Peyer's patch (tissue), 4 donors: ENCODE measurements at places on chromosomes 4 and X. TPM values are rescaled to one million over a fixed set of nuclear protein-coding genes. Genes with fewer than 3 reads are reported as not detected.
A peak's percentile ranks its signal among the peaks of the same experiment; 100 is the strongest.

- no peak overlapping the region for H3K27ac ChIP-seq
- no peaks in the 10 kb centered on the region for H3K4me1 ChIP-seq
- H3K4me3 ChIP-seq = no peak overlapping the region
- no peaks in the 10 kb centered on the region for H3K27me3 ChIP-seq
Measured at GRCh38 chr4:149645790-149646189, 169.9 kb downstream of the IQCM start.

DNA sequence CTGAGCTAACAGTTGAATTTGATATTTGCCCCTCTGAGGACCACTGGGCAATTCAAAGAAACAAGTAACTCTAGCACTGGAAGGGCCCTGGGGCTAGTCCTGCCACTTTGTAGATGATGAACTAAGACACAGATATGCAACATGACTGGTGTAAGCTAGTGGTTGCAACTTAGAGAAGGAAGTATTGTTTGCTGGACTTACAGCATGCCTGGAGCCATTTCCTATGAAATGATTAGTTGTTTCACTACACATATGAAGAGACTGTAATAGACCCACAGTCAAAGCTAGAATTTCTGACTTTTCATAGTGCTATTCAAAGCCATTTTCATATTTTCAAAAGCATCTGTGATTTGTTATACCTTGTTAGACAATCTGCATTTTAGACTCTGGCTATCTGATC is 96.2 kb downstream of the TSPAN7 start:
- no peaks in the 10 kb centered on the region for H3K4me1 ChIP-seq
- H3K27me3 ChIP-seq = no peaks in the 10 kb centered on the region
- DNase-seq = no peak
- H3K27ac ChIP-seq = no peak overlapping the region
- H3K36me3 ChIP-seq = no peaks in the 10 kb centered on the region

DNA sequence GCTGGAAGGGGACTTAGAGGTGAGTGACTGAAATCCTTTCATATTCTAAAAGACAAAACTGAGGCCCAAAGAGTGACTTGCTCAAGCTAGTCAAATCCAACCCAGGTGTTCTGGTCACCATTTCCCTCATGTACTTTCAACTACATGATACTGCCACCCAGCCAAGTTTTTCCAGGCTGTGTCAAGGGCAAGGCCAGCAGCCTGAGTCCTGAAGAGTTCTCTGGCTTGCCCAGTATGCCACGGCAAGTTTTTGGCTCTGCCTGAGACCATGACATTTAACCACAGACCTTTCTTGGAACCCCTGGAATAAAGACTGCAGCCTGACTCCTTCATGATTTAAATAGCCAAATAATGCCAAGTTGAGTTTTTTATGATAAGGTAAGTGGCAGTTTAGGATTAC is 10.7 kb upstream of the TMEM164 start:
- H3K27me3 ChIP-seq = no peaks in the 10 kb centered on the region
- DNase-seq = no peak
- no peaks in the 10 kb centered on the region for H3K4me1 ChIP-seq
- no peak overlapping the region for H3K27ac ChIP-seq
- H3K4me3 ChIP-seq = no peak overlapping the region

GRCh38 chr4:135532132-135532531 is 1330.5 kb upstream of the PABPC4L start:
- DNase-seq = no peak
- H3K27ac ChIP-seq = no peak overlapping the region
- no peaks in the 10 kb centered on the region for H3K27me3 ChIP-seq

DNA sequence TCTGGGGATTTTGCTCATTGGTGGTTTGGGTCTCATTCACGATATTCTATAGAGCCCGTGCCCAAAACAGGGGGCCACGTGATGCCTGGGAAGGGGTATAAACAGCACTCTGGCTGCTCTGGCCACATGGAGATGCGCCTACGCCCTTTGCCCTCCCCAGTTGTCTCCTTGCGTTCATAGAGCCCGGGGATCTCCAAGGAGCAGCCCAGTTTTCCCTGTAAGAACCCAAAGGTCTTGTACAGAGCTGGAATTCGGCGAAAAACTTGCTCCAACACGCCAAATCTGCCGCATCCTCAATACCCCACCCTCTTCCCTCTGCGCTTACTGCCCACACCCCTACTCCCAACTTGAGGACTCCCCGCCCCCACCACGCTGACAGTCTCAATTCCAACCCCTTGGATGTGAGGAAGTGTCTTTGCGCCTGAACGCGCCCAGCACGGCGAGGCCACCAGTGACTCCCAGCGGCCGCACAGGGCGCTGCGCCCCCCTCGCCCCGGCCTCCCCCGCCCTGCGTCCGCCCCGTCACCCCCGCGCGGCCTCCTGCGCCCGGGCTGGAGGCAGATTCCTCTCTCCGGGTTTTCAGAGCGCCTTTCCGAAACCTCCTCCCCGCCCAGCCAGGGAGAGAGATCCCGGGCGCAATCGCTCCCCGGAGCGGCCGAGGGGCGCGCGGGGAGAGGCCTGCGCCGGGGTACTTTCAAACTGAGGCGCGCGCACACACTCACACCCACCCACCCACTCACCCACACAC is at the start of gene NHS:
NHS (plus strand) TSS at position 582 of the 748 bp plus-strand sequence. CDS start 558 bp downstream, outside the sequence.
- peak within 1 kb of the TSS; percentile 65 for H3K27ac ChIP-seq
- H3K27me3 ChIP-seq = no peaks in the 10 kb centered on the region
- no peaks in the 10 kb centered on the region for H3K4me1 ChIP-seq
- H3K36me3 ChIP-seq = no peaks in the 10 kb centered on the region

GRCh38 chrX:39227371-39227770 is 426.1 kb downstream of the MID1IP1 start:
- no peaks in the 10 kb centered on the region for H3K27me3 ChIP-seq
- no peaks in the 10 kb centered on the region for H3K36me3 ChIP-seq
- DNase-seq = no peak

DNA sequence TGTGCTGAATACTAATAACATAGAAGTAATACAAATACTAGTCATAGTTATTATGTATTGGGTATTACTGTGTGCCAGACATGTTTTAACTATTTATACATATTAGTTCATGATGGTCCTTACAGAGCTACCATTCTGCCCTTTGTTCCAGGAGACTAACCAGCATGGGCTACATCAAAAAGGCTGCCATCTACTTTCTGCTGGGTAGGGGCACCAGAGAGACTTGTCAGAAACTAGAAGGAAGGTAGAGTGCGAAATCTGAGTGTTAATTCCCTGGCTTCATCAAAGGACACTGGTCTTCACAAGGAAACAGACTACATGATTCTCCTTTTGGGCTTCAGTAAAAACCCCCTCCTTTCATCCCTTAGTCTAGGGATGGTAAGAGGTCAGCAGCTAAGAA is 347.8 kb downstream of the GBA3 start:
- H3K4me1 ChIP-seq = no peaks in the 10 kb centered on the region
- no peak overlapping the region for H3K27ac ChIP-seq
- H3K36me3 ChIP-seq = no peaks in the 10 kb centered on the region
- H3K27me3 ChIP-seq = no peaks in the 10 kb centered on the region

DNA sequence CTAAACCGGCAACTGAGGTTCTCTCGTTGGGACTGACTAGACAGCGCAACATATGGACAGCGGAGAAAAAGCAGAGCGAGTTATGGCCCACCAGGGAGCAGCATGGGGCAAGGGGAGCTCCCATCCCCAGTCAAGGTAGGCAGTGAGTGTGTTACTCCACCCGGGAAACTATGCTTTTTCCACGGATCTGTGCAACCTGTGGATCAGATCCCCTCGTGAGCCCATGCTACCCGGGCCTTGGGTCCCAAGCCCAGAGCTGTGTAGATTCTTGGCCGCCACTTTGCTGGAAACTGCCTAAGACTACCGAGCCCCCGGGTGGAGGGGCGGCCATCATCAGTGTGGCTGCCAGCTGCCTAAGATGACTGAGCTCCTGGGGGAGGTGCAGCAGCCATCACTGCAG is 140.9 kb downstream of the PAPSS1 start:
- H3K36me3 ChIP-seq = no peaks in the 10 kb centered on the region
- no peak overlapping the region for H3K4me3 ChIP-seq
- H3K4me1 ChIP-seq = no peaks in the 10 kb centered on the region
- DNase-seq = no peak
- no peaks in the 10 kb centered on the region for H3K27me3 ChIP-seq

- H3K36me3 ChIP-seq = no peaks in the 10 kb centered on the region
- no peak overlapping the region for H3K4me3 ChIP-seq
- no peaks in the 10 kb centered on the region for H3K4me1 ChIP-seq
- H3K27me3 ChIP-seq = no peaks in the 10 kb centered on the region
Measured at GRCh38 chr4:8336412-8337075, 67.0 kb downstream of the HTRA3 start.

DNA sequence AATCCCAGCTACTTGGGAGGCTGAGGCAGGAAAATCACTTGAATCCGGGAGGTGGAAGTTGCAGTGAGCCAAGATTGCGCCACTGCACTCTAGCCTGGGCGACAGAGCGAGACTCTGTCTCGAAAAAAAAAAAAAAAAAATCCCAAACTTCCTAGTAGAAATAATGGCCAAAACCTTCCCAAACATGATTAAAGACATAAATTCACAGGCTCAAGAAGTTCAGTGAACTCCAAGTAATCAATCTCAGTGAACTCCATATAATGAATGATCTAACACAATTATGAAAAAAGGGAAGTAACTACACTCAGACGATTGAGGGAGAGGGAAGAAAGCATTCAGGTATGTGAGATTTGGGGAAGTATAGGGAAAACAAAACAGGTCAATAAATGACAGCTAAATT is 6.5 kb downstream of the FUNDC1 start:
- H3K36me3 ChIP-seq = no peaks in the 10 kb centered on the region
- H3K4me3 ChIP-seq = no peak overlapping the region
- H3K27ac ChIP-seq = no peak overlapping the region

GRCh38 chrX:74835566-74835965 is 89.7 kb downstream of the NEXMIF start:
- H3K36me3 ChIP-seq = no peaks in the 10 kb centered on the region
- no peak overlapping the region for H3K4me3 ChIP-seq
- DNase-seq = no peak
- H3K27me3 ChIP-seq = no peaks in the 10 kb centered on the region
- no peaks in the 10 kb centered on the region for H3K4me1 ChIP-seq

GRCh38 chr4:105057370-105058105 is 89.1 kb upstream of the TET2 start:
- H3K36me3 ChIP-seq = no peaks in the 10 kb centered on the region
- H3K4me3 ChIP-seq = no peak overlapping the region
- no peaks in the 10 kb centered on the region for H3K4me1 ChIP-seq
- H3K27me3 ChIP-seq = no peaks in the 10 kb centered on the region
- H3K27ac ChIP-seq = no peak overlapping the region

GRCh38 chrX:1894740-1895139 is 279.9 kb downstream of the ASMT start:
- H3K4me1 ChIP-seq = no peaks in the 10 kb centered on the region
- no peaks in the 10 kb centered on the region for H3K27me3 ChIP-seq
- no peaks in the 10 kb centered on the region for H3K36me3 ChIP-seq
- no peak overlapping the region for H3K4me3 ChIP-seq
- H3K27ac ChIP-seq = no peak overlapping the region

DNA sequence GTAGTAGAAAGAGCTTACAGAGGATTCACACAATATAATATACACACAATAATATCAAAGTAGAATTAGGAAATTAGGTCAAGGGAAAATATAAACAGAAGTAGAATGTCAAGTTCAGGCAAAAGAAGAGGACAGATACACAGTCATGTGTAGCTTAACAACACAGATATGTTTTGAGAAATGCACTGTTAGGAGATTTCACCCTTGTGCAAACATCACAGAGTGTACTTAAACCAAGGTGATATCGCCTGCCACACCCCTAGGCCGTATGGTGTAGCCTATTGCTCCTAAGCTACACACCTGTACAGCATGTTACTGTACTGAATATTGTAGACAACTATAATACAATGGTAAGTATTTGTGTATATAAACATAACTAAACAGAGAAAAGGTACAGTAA is 110.0 kb upstream of the EDNRA start:
- no peaks in the 10 kb centered on the region for H3K36me3 ChIP-seq
- no peaks in the 10 kb centered on the region for H3K4me1 ChIP-seq

DNA sequence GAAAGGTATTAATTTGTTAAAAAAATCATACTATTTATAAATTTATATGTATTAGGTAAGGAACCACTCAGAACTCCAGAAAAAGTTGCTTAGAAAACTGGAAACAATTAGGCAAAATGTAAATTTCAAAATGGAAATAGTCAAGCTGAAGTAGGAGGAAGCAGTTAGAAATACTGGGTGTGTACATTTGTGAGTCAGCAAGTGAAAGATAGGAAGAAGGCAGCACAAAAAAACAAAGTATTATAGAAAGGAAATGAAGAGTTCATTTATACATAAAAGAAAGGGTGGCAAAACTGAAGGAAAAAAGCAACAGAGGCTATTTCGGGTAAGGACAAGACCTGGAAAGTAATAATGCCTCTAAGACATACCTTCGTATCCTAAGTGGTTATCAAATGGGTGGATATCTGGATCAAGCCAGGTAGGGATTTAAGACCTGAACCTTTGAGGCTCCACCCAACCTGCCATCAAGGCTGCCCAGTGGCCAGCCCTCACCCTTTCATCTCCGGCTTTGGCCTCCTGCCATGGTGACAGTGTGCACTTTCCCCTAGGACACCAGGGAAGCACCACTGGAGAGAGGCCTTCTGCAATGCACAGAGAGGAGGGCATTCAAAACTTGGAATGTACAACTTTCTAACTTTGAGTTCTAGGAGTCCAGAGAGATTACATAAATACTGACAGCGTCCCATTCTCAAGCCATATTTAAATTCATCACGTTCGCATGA is at the start of gene LRRC66:
LRRC66 (minus strand) TSS at position 428 of the 722 bp plus-strand sequence. CDS start 2,750 bp downstream, outside the sequence.
- DNase-seq = no peak
- no peaks in the 10 kb centered on the region for H3K4me1 ChIP-seq
- peak within 1 kb of the TSS; percentile 74 for H3K27ac ChIP-seq
- H3K4me3 ChIP-seq = peak within 1 kb of the TSS; percentile 24

DNA sequence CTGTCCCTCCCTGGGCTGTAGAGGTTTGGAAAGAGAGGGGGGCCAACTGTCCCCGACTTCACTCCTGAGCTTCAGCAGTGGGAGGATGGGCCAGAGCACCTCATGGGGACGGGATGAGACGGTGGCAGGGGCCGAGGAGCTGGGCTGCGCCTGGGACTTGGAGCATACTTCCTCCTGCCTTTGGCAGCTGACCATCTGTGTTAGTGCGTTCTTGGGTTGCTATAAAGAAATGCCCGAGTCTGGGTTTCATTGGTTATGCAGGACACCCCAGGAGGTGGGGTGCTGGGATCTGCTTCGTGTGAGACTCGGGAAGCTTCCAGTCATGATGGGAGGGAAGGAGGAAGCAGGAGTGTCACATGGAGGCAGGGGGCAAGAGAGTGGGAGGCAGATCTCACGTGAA is 7.4 kb downstream of the PSAPL1 start:
- no peaks in the 10 kb centered on the region for H3K36me3 ChIP-seq
- H3K27me3 ChIP-seq = no peaks in the 10 kb centered on the region
- no peaks in the 10 kb centered on the region for H3K4me1 ChIP-seq
- no peak overlapping the region for H3K27ac ChIP-seq
- DNase-seq = peak; percentile 27

- no peak overlapping the region for H3K27ac ChIP-seq
- H3K4me3 ChIP-seq = no peak overlapping the region
- no peaks in the 10 kb centered on the region for H3K36me3 ChIP-seq
- no peaks in the 10 kb centered on the region for H3K4me1 ChIP-seq
- DNase-seq = no peak
- H3K27me3 ChIP-seq = no peaks in the 10 kb centered on the region
Measured at GRCh38 chrX:2863646-2864045, 34.9 kb downstream of the GYG2 start.

GRCh38 chrX:78748846-78749245 is 1.3 kb downstream of the LPAR4 start:
- H3K27me3 ChIP-seq = no peaks in the 10 kb centered on the region
- H3K4me3 ChIP-seq = no peak overlapping the region
- no peak overlapping the region for H3K27ac ChIP-seq
- H3K36me3 ChIP-seq = no peaks in the 10 kb centered on the region
- H3K4me1 ChIP-seq = no peaks in the 10 kb centered on the region

AMOT gene
- 23.5 TPM for total RNA-seq

SSX1 gene
- not detected for total RNA-seq

COQ2 gene
- 13.2 TPM for total RNA-seq

SLIT2 gene
- 6.7 TPM for total RNA-seq

CHRDL1 gene
- total RNA-seq = 9.4 TPM

CD38 gene
- total RNA-seq = 4.2 TPM

NEIL3 gene
- 0.88 TPM for total RNA-seq

MAGEB6B gene
- not detected for total RNA-seq

LPAR4 gene
- total RNA-seq = not detected

ABCE1 gene
- 15.4 TPM for total RNA-seq
